ENCODE measurements at places on chromosomes 4 and X.

DNA sequence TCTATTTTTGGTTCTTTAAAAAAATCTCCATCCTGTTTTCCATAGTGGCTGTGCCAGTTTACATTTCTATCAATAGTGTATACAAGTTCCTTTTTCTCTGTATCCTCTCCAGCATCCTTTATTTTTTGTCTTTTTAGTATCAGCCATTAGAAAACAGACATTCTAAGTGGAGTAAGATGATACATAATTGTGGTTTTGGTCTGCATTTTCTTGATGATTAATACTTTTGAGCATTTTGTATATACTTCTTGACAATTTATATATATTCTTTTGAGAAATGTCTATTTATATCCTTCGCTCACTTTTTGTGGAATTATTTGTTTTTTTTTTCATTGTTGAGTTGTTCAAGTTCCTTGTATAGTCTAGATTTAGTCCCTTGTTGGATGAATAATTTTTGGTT, 382.2 kb upstream of the SPOCK3 start:
- no peak for DNase-seq

DNA sequence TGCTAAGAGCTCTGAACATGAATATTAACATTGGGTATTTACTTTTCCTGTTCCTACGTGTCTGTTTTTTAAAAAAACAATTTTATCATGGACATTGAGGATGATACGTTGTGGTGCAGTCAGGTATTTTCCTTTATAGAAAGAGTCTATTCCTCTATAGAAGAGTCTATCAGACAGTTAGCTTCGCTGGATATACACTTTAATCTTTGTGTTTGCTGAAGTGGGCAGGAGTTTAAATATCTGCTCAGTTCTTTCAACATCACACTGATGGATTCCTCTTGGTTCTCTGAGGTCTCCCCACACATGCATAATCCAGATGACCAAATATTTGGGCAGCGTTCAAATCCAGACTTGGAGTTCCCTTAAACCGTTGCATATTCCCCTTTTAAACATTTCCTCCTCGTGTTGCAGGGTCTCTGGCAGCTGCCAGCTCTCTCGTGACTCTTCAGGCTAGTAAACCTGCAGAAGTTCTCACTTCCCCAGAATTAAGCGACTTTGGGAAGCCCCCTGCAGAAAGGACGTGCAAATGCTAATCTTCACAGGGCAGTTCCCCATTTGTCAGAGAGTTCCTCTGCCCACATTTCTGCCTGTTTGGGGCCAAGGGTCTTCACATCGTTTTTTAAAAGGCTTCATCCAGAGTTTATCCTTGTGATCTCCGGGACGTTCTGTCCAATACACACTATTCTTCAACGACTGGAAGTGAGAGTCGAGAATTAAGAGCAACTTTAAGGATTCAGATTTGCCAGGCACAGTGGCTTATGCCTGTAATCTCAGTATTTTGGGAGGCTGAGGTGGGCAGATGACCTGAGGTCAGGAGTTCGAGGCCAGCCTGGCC, 20.5 kb upstream of the DHRSX start:
- DNase-seq = no peak

DNA sequence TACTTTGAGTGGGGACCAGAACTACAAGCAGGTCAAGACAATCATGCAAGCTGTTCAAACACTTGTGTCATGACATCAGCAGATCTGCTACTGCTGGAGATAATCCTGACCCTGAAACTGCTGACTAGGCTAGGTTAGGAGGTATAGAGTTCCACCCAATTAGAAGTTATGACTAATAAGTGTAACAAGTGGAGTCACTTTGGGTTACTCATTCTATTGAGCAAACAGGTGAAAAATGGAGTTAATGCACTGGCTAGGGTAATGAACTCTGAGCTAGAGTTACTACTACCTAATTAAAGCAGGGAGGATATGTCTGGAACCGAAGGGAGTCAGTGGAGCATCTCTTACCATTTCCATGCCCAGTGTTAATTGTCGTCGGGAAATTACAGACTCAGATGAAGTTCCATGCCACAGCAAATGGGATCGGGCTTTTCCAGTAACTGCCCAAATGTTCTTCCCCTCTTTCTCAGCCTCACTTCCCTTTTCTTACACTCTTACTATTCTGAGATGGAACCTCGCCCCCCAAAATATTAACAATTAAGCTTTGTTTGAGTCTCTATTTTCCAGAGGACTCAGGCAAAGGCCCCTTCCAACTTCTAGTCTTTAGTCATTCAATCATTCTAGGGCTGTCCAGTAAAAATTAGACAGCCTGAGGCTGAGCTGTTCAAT, 19.8 kb upstream of the MANBA start:
- DNase-seq = no peak

DNA sequence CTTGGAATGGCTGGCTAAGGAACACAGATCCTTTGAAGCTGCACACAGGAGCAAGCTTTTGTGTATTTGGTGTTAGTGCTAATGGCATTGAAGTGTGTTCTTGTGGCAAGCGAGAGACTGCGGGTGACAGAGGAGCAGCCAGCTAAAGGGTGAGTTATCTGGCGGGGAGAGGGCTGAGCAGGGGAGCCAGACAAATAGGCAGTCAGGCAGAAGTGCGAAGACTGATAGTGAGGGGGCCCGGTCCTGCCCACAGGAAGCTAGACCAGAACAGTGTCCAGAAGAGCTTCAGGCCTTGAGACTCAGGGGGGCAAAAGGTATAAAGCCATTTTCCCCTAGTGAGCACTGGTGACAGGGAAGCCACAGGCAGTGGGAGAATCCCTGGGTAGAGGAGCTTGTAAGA, 49.6 kb upstream of the MAMLD1 start:
- DNase-seq = no peak

- DNase-seq = no peak
These were observed 23.5 kb downstream of the NAT8L start for GRCh38 chr4:2082627-2083026.
